ENCODE measurements at places on chromosomes 16 and 17.

DNA sequence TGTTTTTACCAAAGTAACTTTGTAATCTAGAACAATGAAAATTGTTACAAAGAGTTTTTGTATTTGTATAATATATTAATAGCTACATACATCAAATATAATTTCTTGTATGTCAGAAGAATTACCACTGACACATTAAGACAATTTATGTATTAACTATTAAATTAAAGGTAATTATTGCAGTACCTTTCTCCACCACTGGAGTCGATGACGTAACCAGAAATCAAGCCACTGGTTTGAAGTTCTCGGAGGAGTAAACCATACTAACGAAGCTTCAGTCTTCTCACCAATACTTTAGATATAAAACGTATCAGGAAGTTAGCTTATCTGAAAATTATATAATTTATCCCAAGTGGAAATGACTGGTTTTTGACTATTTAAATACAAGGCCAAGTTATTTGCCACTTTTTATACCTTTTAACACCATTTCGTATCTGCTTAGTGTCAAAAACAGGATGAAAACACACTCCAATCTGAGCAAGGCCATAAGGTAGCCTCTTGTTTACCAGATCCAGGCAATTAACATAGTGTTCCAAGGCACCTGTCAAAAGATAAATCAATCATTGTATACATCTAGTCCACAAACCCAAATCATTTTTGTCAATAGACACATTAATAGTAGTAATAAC lies 4.3 kb downstream of the POLG2 start:
- no peak for DNase-seq

DNA sequence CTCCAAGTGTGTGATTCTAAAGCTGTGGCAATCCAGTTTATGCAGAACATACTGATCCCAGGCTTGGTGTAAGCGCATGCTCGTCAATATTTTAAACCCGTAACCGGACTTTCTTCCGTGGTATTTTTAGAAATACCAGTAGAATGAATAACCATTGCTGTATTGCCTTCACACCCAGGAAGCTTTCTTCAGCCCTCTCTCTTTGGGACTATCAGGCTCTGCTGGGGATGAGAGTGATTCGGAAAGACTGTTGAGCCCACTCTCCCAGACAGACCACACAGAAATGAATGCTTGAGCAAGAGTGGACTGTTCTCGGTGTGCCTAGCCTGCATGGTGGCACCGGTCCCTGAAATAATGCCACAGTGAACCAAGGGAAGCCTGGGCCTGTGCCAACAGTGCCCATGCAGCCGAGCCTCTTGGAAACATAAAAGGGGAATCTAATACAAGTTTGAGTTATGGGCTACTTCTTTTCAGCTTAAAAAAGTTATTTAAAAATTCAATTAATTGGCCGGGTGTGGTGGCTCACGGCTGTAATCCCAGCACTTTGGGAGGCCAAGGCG lies 89.9 kb upstream of the ELAC2 start:
- no peak for DNase-seq

- no peak for DNase-seq
Measured at GRCh38 chr17:44733753-44734152, 25.0 kb upstream of the ADAM11 start.

GRCh38 chr16:55901566-55902217 lies 26.5 kb upstream of the CES5A start:
- DNase-seq = no peak

DNA sequence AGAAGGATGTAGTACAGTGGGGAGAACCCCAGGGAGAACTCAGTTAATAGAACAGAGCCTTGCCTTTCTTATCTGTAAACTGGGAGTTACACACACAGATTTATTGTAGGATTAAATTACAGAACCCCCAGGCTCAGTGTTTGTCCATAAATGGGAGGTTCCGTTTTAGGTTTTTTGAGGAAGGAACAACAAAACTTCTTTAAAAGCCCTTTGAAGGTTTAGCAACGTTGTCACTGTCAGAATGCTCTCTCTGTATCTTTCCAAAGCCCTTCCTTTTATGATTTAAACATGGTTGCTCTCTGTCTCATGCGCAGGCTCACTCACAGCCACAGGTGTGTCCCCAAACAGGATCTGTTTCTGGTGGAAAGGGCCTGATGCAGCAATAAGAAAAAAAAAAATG lies 9.4 kb upstream of the GNA13 start:
- no peak for DNase-seq

DNA sequence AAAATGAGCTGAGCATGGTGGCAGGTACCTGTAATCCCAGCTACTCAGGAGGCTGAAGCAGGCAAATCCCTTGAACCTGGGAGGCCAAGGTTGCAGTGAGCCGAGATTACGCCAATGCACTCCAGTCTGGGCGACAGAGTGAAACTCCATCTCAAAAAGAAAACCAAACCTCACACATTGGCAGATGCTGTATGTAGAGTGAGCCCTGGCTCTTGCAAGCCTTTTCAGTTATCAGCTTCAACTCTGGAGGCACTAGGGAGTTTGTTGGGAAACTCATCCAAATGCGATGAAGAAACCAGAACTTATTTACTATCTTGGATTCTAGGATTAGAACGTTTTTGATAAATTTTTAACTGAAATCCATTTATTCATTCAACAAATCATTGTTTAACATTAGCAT lies 56.9 kb upstream of the RASL10B start:
- no peak for DNase-seq

- DNase-seq = no peak
Measured at GRCh38 chr16:53912155-53912554, 208.2 kb downstream of the FTO start.

DNA sequence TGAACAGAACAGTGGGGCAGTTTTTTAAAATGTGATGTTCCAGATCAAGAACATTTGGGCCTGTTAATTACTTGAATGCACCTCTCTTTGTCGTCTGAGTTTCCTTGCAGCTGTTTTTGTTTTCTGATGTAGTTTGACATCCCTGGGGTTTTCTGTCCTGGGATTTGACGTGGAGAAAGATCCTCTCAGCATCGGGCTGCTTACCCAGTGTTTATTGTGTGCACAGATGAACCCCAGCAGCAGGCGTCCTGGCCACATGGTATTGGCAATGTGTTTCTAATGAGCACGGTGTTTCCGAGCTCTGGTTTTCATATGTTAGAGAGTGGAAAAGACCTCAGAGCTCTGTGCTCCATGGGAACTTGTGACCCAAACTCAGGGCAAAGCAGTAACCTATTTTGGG lies 191.1 kb upstream of the IRX3 start:
- no peak for DNase-seq

DNA sequence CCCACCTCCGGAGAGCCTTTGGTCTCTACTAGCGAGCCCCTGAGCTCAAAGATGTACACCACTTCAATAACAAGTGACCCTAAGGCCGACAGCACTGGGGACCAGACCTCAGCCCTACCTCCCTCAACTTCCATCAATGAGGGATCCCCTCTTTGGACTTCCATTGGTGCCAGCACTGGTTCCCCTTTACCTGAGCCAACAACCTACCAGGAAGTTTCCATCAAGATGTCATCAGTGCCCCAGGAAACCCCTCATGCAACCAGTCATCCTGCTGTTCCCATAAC lies 702 bp downstream of the SPN start:
- no peak for DNase-seq

GRCh38 chr17:37752482-37752881 lies 7.6 kb upstream of the HNF1B start:
- no peak for DNase-seq

DNA sequence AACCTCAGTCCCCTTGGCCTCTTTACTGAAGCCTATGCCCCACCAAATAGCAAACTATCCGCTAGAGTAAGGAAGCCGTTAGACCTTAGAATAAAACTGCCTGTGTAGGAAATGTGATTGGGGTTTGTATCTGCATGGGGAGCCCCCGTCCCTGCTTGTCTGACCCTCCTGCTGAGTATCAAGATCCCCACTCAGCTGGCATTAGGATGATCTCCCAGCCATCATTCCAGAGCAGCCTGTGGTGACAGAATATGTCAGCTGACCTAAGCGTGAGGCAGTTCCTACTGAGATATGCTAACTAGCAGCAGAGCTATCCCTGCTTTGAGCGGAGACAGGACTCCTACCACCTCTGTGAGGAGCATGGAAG lies 645 bp upstream of the GFOD2 start:
- DNase-seq = no peak

DNA sequence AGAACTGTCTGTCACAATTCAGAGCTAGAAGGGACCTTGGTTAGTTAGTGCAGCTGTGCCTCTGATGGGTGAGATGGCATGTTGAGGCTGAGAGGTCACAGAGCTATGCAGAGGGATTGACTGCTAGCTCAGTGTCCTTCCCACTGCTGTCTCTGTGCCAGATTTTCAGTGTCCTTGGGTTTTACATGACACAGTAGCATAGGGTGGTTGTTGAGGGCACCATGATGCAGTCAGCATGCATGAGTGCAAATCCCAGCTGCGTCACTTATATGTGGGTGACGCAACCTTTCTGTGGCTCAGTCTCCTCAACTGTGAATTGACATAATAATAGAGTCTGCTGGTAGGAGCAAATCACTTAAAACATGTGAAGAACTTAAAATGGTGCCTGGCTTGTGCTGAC lies 2.7 kb downstream of the MT1A start:
- DNase-seq = no peak

DNA sequence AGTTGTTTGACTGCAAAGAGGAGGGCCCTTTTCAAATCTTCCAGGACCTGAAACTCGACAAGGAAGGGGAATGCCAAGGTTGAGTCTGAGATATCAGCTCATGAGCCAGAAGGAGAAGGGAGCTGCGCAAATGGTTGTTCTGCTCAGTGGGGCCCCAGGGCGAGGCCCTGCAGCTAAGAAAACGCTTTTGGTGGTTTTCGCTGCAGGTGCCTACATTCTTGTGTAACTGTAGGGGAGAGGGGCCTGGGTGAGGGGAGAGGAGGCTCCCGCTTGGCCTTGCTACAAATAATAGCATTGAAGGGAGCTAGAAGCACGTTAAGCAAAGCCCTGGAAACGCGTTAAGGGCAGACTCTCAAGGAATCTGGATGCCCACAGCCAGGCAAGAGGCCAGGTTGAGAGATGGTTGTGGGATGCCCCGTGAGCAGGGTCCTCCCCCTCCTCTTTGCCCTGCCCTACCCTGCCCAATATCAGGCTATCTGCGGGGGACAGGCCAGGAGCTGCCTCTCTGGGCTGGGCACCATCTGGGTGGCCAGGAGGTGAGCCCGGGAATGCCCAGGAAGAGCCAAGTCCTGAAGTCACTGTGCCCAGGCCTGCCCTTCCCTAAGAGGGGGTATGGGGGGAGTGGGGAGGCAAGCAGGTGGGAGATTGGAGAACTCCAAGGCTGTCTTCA lies 21.9 kb downstream of the GPR142 start:
- no peak for DNase-seq

GRCh38 chr17:15398736-15399331 lies 57.4 kb upstream of the TEKT3 start:
- no peak for DNase-seq

GRCh38 chr17:44965481-44966234 lies 2.4 kb downstream of the C1QL1 start:
- no peak for DNase-seq

- DNase-seq = no peak
Measured at GRCh38 chr16:10992797-10993196, 48.4 kb downstream of the CLEC16A start.

DNA sequence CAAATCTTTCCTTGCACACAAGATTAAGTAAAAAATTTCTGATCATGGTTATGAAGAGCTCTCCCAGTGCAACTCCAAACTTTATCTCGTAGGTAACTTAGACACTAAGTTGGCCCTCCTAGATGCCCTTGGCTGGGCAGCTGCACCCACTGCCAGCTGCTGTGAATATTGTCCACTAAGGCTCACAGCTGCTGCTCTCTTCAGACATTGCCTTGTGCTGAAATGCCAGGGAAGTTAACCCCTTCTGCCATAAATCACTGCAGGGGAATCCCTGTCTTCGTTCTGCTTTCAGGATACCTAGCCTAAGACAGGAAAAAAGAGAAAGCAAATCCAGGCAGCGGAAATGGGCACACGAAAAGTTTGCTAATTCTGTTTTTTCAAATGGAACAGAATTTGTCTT lies 106.4 kb downstream of the IRX5 start:
- no peak for DNase-seq

- DNase-seq = no peak
Measured at GRCh38 chr17:28991779-28992178, 14.1 kb downstream of the SEZ6 start.

DNA sequence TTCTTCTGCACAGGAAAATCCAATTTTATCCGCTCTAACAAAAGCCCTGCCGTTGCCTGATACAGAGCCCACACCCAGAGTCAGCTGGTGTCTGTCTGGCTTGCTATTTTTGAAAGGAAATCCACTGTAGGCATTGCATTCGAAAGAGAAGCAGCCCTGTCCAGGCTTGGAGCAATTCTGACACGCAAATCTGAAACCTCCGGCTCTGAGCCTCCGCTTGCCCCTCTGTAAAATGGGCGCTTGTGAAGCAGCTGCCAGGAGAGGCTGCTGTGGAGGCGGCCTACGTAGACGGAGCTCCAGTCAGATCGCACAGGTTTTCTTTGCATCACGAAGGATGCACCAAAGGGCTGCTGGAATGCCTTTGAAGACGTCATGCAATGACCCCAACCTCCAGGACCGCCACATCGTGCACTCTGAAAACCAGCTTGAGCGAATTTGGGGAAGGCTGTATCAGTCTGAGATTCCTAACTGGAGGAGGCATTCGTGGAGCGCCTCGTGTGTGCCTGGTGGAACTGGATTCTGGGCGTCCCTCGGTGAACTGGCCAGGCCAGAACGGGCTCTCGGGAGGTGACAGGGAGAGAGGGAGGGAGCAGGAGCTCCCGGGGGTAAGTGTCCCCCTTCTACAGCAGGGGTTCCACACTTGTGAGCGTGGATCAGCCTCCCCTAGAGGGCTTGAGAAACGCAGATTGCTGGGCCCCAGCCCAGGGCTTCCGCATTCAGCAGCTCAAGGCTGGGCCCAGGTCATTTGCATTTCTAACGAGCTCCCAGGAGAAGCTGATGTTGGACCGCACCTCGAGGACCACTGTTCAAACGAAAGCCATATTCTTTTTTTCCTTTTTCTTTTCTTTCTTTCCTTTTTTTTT lies 215.5 kb downstream of the MRTFB start:
- DNase-seq = no peak

GRCh38 chr17:30426292-30426691 lies 47.6 kb downstream of the CPD start:
- no peak for DNase-seq

GRCh38 chr17:7654832-7655540 lies 4.3 kb downstream of the ATP1B2 start:
- DNase-seq = no peak

- DNase-seq = no peak
Measured at GRCh38 chr16:287298-287811, 4.4 kb downstream of the PDIA2 start.
